PC-3 (cell line): ENCODE measurements at places on chromosomes 5 and 9.

- no peaks in the 10 kb centered on the region for H3K27me3 ChIP-seq
- H3K4me1 ChIP-seq = peaks cover 15% of the 10 kb centered on the region
- no peaks in the 10 kb centered on the region for H3K36me3 ChIP-seq
- H3K27ac ChIP-seq = no peak overlapping the region
Observed at GRCh38 chr9:126702151-126703001, 88.6 kb downstream of the LMX1B start.

GRCh38 chr9:91208837-91209236 is 152.9 kb downstream of the AUH start:
- DNase-seq = no peak
- H3K36me3 ChIP-seq = no peaks in the 10 kb centered on the region
- no peak overlapping the region for H3K4me3 ChIP-seq
- no peaks in the 10 kb centered on the region for H3K27me3 ChIP-seq
- H3K4me1 ChIP-seq = 0 out of 2 replicates have a peak, but pooled peaks cover 5% of the 10 kb centered on the region

- no peaks in the 10 kb centered on the region for H3K27me3 ChIP-seq
- H3K4me3 ChIP-seq = no peak overlapping the region
- no peak for DNase-seq
- H3K27ac ChIP-seq = no peak overlapping the region
- H3K4me1 ChIP-seq = no peaks in the 10 kb centered on the region
Observed at GRCh38 chr5:134489227-134489944, 36.1 kb upstream of the JADE2 start.

DNA sequence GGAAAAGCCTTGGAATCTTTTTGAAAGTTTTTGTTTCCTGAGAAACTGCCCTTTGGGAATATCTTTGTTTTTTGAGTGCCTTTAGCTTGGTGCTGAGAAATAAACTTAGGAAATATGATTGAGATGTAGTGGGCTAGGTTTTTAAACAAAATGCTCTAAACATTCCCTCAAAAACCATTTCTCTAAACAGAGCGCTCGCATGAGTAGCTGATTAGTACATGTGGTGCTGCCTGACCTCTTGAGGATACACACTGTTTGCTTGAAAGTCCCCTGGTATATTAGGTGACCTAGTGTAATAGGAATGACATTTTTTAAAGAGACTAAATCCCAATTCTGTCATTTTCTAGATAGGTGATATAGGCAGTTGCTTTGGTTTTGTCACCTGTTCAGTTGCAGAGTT is 132.3 kb downstream of the ADAMTSL1 start:
- no peaks in the 10 kb centered on the region for H3K27me3 ChIP-seq
- no peaks in the 10 kb centered on the region for H3K4me1 ChIP-seq
- no peak overlapping the region for H3K27ac ChIP-seq
- no peaks in the 10 kb centered on the region; the same call in 1 of the 2 replicates for H3K36me3 ChIP-seq

DNA sequence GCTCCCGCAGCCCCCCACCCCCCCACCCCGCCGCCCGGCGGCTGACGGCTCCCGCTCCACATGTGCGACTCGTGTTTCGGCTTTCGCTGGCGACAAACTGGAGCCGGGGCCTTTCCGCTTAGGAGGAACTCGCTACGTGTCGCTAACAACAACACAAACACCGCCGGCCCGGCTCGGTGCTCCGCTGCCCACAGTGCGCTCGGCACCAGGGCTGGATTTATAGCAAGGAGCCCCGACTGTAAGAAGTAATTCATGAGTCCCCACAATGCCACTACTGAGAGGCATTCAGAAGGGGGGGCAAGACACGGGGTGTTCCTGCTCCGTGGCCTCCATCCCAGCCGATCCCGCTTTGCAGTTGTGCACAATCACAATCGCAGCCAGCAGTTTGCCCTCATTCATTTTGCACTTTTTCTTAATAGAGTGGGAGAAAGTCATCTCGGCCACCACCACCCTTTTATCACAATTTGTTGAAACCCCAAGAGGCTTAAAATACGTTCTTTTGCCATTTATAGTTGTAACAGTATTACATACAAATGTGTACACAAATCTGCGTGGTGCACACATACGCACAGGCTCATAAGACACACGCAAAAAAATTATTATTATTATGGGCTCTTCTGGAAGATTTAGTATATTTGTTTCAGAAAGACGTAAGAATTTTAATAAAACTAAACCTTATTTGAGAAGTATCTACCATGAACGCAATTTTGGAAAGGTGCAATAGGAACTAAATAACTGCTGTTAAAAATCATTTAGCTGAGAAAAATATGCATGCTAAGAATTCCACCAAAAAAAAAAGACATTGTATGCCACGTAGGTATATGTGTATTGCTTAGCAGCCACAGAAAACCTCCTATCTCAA is 48.1 kb downstream of the EBF1 start:
- H3K27ac ChIP-seq = no peak overlapping the region

GRCh38 chr5:71600783-71601182 is 13.6 kb downstream of the MCCC2 start:
- H3K36me3 ChIP-seq = peaks cover 5% of the 10 kb centered on the region
- peak overlapping the region; percentile 30 for H3K4me3 ChIP-seq
- H3K27me3 ChIP-seq = no peaks in the 10 kb centered on the region
- peak overlapping the region; percentile 90 for H3K27ac ChIP-seq
- peaks cover 27% of the 10 kb centered on the region for H3K4me1 ChIP-seq

GRCh38 chr5:134003817-134004625 is 754 bp downstream of the VDAC1 start:
- no peaks in the 10 kb centered on the region for H3K27me3 ChIP-seq
- H3K4me1 ChIP-seq = peaks cover 26% of the 10 kb centered on the region
- H3K36me3 ChIP-seq = peaks cover 14% of the 10 kb centered on the region; the same call in 1 of the 2 replicates
- peak overlapping the region; percentile 84 for H3K4me3 ChIP-seq

GRCh38 chr5:1656271-1656975 is 132.7 kb upstream of the LPCAT1 start:
- peaks cover 17% of the 10 kb centered on the region for H3K27me3 ChIP-seq
- no peak overlapping the region for H3K27ac ChIP-seq
- no peak overlapping the region for H3K4me3 ChIP-seq
- no peak for DNase-seq

GRCh38 chr5:32753765-32754164 is 42.6 kb downstream of the NPR3 start:
- no peak overlapping the region for H3K27ac ChIP-seq
- no peak overlapping the region for H3K4me3 ChIP-seq
- no peaks in the 10 kb centered on the region for H3K4me1 ChIP-seq
- DNase-seq = peak; percentile 9
- no peaks in the 10 kb centered on the region for H3K36me3 ChIP-seq
- no peaks in the 10 kb centered on the region for H3K27me3 ChIP-seq

GRCh38 chr9:2015581-2016407 is 647 bp downstream of the SMARCA2 start:
- H3K27ac ChIP-seq = peak overlapping the region; percentile 34
- no peaks in the 10 kb centered on the region for H3K27me3 ChIP-seq
- peak; percentile 10 for DNase-seq
- peaks cover 16% of the 10 kb centered on the region for H3K4me1 ChIP-seq
- H3K4me3 ChIP-seq = peak overlapping the region; percentile 84
- no peaks in the 10 kb centered on the region for H3K36me3 ChIP-seq

GRCh38 chr5:177588413-177588909 is 3.5 kb upstream of the TMED9 start:
- H3K27ac ChIP-seq = no peak overlapping the region
- H3K36me3 ChIP-seq = peaks cover 3% of the 10 kb centered on the region
- no peak overlapping the region for H3K4me3 ChIP-seq
- H3K4me1 ChIP-seq = peaks cover 12% of the 10 kb centered on the region
- DNase-seq = no peak

DNA sequence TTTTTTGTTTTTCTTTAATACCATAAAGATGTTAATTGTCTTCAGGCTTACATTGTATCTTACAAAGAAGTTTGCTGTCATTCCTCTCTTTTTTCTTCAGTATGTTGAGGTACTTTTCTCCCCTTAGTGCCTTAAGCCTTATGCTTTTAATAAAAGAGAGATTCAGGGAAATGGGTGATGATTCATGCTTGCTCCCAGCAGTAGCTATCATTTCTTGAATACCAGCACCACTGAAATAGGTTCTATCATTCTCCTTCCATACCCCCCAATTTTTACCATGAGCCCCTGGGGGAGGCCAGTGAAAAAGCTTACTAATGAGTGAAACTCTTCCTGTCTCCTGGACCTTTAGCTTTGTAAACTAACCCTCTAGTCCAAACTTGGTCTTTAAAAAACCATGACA is 165.0 kb downstream of the FBXL7 start:
- H3K27ac ChIP-seq = no peak overlapping the region
- no peaks in the 10 kb centered on the region for H3K4me1 ChIP-seq
